ENCODE measurements at places on chromosomes 7 and 10.

DNA sequence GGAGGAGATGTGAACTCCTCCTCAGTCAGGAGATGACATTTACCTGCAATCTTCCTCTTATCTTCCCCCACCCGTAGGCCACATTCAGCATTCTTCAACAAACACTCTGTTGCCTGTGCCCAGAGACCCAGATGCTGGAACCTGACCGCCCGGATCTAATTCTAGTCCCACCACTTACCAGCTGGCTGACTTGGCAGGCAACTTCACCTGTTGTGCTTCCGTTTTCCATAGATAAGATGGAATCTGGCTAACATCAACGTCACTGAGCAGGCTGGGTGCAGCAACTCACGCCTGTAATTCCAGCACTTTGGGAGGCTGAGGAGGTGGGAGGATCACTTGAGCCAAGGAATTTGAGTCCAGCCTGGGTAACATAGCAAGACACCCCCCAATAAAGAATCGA is 21.3 kb upstream of the FXYD4 start:
- no peak overlapping the region for H3K27ac ChIP-seq
- H3K27me3 ChIP-seq, result no peaks in the 10 kb centered on the region
- no peaks in the 10 kb centered on the region for H3K36me3 ChIP-seq
- H3K4me3 ChIP-seq, result no peak overlapping the region
- peaks cover 11% of the 10 kb centered on the region for H3K4me1 ChIP-seq

- H3K4me1 ChIP-seq, result no peaks in the 10 kb centered on the region
- no peaks in the 10 kb centered on the region for H3K36me3 ChIP-seq
- H3K27me3 ChIP-seq, result no peaks in the 10 kb centered on the region
- DNase-seq, result no peak
- H3K27ac ChIP-seq, result no peak overlapping the region
Measured at GRCh38 chr7:42987648-42988214, 55.6 kb downstream of the MRPL32 start.

- H3K4me3 ChIP-seq, result no peak overlapping the region
- H3K36me3 ChIP-seq, result no peaks in the 10 kb centered on the region
Measured at GRCh38 chr10:36117231-36117630, 475.1 kb upstream of the FZD8 start.

GRCh38 chr7:70571403-70571934 is 560.5 kb upstream of the GALNT17 start:
- H3K36me3 ChIP-seq, result no peaks in the 10 kb centered on the region
- peaks cover 23% of the 10 kb centered on the region for H3K4me1 ChIP-seq
- no peak overlapping the region for H3K27ac ChIP-seq
- no peak overlapping the region for H3K4me3 ChIP-seq
- no peak for DNase-seq

GRCh38 chr7:141042222-141043193 is 27.8 kb upstream of the MRPS33 start:
- no peak overlapping the region for H3K4me3 ChIP-seq
- no peak overlapping the region for H3K27ac ChIP-seq
- no peaks in the 10 kb centered on the region for H3K27me3 ChIP-seq
- H3K4me1 ChIP-seq, result no peaks in the 10 kb centered on the region
- no peaks in the 10 kb centered on the region for H3K36me3 ChIP-seq

- H3K4me3 ChIP-seq, result no peak overlapping the region
- H3K36me3 ChIP-seq, result no peaks in the 10 kb centered on the region
- DNase-seq, result no peak
- H3K27ac ChIP-seq, result no peak overlapping the region
- H3K4me1 ChIP-seq, result no peaks in the 10 kb centered on the region
Measured at GRCh38 chr7:95190515-95190914, 133.8 kb downstream of the PON1 start.

All from body of pancreas (tissue), 4 donors.